ENCODE measurements at places on chromosomes 11 and 22.

DNA sequence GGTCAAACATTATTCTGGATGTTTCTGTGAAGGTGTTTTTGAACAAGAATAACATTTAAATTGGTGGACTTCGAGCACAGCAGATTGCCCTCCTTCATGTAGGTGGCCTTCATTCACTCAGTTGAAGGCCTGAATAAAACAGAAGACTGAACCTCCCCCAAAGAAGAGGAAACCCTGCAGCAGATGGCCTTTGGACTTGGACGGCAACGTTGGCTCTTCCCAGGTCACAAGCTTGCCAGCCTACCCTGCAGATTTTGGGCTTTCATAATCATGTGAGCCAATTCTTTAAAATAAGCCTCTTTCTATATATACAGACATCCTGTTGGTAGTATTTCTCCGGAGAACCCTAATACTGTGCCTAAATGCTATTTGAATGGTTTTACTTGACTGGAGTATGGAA lies 432.2 kb upstream of the NARS2 start:
- DNase-seq: no peak

GRCh38 chr11:20207781-20208621 lies 47.7 kb upstream of the DBX1 start:
- no peak for DNase-seq

GRCh38 chr11:128757235-128757711 lies 63.4 kb downstream of the FLI1 start:
- DNase-seq: no peak

DNA sequence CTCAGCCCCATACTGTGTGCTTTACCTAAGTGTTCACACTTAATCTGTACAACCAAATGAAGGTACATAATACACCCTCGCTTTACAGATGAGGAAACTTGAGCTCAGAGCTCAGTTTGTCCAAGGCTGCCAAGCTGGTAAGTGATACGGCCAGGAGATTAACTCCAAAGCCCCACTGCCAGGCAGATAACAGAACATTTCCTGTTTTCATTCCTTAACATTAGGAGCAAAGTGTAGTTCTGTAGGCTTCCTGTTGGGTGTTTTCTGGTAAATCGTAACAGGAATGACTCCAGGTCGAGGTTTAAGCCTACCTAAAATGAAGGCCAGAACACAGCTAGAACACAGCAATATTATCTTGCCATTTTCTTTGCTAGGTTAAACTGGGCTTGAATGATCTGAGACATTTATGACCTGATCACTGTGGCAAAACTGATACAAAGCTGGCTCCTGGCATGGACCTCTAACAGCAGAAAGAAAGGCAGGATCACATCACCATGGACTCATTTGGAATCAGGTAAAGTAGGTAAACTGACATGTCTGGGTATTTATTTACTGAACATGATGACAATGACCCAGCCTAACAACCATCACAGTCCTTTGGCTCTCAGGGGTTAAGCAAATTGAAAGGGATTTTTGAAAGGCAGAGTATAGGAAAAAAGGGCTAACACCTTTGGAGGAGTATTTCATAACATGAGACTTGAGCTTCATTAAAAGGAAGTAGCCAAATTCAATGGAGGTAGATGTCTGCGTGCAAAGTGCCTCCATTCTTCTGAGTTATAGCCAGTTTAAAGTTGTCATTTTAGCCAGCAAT lies 3.9 kb upstream of the NUP50 start:
- DNase-seq: no peak

GRCh38 chr11:26070714-26071380 lies 261.1 kb upstream of the ANO3 start:
- no peak for DNase-seq

GRCh38 chr11:61090982-61091372 lies 11.3 kb upstream of the CD5 start:
- no peak for DNase-seq

- DNase-seq: peak; percentile 7
Observed at GRCh38 chr11:27055065-27055682, 14.6 kb downstream of the BBOX1 start.

- no peak for DNase-seq
Observed at GRCh38 chr11:36165621-36166397, 123.4 kb downstream of the COMMD9 start.

DNA sequence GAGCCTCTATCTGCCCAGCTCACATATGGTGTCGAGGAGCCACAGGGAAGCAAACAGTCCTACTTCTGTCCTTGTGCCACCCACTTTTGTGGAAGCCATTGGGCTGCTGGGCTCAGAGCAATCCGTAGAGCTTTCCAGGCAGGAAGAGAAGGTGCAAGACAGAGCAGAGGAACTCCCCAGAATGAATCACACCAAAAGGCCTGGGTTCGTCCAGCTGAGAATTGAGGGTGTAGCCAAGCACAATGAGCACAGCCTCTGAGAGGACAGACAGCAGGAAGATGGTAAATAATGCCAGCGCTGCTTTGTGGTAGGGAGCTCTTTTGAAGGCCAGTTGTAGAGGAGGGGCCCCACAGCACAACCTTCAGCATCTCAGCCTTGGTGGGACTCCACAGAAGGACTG lies 237.8 kb downstream of the GRIK4 start:
- no peak for DNase-seq

- DNase-seq: no peak
Observed at GRCh38 chr11:104946907-104947306, 21.5 kb downstream of the CASP4 start.

GRCh38 chr11:43979571-43980219 lies 37.3 kb downstream of the C11orf96 start:
- DNase-seq: no peak
